HS-27A (cell line): ENCODE measurements at places on chromosomes 11 and 22.

DNA sequence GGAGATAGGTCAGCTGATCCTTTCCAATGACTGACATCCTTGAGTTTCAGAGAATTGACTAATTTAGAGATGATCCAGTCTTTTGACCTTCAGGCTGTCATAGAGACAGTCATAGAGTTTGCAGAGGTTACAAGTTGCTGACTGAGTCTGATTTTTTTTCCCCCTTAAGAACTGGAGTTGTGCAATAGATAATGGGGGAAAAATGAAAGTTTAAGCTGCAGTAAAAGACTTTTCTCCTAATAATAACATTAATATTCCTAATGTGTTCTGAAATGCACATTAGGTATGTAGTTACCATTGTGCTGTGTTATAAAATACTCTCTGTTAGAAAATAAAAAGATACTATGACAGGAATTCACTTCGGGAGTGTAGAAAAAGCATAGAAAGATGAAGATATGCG, 876.9 kb upstream of the RAG2 start:
- no peak for DNase-seq

GRCh38 chr22:44224166-44224565, 43.4 kb downstream of the PARVG start:
- DNase-seq: no peak

DNA sequence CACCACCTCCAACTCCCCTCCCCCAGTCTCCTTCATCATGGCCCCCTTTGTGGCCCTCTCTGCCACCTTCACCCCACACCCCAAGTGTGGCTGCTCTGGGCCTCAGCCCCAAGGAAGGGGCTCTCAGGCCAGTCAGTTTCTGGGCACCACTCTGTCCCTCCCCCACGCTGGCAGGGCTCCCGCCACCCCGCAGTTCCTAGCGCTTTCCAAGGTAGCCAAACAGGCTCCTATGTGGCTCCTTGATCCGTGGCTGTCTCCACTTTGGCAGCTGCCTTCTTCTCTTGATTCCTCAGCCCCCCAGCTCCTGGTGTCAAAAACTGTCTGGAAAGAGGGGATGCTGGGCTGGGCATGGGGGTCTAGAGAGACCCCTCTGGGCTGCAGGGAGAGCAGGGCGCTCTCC, 10.4 kb upstream of the CACNA1I start:
- no peak for DNase-seq

GRCh38 chr22:22773979-22774604, 113.5 kb upstream of the IGLL5 start:
- DNase-seq: no peak

DNA sequence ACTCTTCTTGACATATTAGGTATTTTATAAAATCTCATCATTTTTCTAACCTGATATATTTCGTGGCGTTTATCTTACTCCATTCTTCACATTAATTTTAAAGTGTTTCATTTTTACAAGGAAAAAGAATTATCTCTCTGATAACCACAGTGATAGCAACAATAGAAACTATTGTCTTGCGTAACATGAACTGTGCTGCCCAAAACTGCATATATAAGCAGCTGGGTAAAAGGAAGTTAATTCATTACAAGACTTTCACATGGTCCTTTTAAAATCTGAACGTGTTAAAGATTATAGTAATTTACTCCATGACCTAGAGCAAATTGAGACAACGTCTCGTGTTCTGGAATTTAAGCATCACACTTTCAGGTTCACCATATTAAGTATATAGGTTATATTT, 210.4 kb upstream of the GRIA4 start:
- DNase-seq: no peak

DNA sequence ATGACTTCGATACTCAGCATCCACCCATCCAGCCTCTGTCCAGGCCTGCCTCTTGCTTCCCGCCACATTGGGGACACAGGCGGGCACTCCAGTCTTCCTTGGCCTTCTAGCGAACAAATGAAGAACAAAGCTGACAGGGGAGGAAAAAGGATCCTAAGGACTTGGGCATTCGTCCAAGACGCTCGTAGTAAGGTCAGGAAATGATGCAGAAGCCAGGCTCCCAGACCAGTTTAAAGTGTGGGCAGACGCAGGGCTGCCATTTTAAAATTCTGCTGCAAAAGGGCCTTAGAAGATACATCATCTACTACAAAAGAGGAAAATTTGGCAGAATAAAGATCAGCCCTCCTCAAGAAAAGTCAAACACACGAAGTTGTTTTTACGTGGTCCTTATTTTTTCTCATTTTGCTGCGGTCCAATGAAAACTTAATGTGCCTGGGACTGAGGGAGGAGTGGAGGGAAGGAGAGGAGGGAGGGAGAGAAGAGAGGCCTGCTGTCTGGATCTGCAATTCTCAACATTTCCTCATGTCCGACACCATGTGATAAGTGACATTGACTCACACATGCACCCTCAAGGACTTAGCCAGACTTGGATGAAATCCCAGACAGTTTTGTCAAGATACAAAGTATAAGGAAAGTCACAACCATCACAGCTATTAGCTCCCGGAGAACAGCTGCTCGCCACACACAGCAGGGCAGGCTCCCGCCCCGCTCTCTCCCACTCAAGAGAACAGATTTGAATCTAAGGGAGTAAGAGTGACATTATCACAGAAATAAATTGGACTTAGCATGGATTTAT, 5.7 kb downstream of the DNAL4 start:
- DNase-seq: no peak

DNA sequence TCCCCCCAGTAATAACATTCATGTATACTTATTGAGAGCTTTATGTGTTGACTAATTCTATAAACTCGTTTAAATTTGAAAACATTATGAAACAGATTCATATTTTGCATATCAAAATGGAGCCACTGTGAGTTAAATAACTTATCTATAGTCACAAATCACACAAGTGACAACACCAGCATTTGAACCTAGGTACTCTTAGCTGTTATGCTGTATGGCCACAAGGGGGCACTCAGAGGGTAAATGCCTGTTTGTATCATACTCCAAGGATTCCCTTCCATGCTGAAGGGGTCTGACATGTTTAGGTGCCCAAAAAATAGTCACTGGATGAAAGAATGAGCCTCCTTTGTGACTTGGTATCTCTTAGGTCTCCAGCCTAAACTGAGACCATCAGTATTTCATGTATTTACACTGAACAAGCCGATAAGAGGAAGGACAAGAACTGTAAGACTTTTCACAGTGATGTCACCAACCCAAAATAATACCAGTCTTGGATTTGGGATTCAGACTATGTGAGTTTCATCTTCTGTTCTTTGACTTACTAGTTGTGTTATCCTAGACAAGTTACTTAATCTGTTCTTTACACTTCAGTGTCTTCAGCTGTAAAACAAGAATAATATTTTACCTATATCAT, 12.2 kb upstream of the OR52D1 start:
- DNase-seq: peak; percentile 20

DNA sequence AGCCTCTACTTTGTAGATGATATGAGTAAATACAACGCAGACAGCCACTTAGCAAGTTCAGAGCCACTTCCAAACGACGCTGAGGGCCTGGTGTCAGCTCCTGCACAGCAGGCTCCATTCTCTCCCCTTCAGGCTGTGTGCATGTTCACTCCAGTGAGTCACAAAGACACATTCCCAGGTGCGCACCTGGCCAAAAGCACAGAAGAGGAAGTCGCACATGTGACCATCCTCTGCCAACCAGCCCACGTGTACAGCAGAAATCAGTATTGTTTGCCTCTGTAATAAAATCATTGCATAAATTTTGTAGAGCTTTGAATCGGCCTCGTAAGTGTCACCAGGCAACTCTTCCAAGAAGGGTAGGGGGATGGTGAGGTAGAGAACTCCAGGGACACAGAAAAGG, 19.5 kb upstream of the TPH1 start:
- no peak for DNase-seq

GRCh38 chr11:94630221-94630620, 63.1 kb downstream of the PIWIL4 start:
- DNase-seq: no peak

DNA sequence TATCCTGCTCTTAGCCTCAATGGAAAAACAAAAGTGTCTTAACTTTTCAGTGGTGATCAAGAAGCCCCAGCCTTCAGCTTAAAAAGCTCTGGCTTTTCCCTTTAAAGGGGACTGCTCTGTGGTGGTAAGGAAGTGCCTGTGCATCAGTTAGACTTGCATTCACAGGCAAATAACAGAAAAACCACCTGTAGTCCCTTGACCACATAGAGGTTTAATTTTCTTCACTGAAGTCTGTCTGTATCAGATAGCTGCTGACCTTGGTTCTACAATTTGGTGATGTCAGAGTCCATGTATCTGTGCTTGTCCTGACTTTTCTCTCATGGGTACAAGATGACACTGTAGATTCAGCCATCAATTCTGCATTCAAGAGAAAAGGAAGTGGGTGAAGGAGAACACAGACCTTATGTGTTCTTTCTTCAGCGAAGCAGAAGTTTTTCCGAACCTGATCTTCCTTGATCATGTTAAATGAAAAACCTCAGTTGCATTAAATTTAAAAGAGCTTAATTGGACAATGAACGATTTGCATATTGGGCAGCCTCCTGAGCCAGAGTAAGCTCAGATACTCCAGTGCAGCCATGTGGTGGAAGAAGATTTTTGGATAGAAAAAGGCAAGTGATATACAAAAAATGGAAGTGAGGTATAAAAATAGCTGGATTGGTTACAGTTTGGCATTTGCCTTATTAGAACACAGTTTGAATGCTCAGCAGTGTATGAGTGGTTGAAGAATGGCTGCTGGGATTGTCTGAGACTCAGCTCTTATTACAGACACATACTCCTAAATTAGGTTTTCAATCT, 43.2 kb upstream of the RDX start:
- DNase-seq: no peak

GRCh38 chr22:27699383-27700019, 102.1 kb downstream of the MN1 start:
- no peak for DNase-seq

DNA sequence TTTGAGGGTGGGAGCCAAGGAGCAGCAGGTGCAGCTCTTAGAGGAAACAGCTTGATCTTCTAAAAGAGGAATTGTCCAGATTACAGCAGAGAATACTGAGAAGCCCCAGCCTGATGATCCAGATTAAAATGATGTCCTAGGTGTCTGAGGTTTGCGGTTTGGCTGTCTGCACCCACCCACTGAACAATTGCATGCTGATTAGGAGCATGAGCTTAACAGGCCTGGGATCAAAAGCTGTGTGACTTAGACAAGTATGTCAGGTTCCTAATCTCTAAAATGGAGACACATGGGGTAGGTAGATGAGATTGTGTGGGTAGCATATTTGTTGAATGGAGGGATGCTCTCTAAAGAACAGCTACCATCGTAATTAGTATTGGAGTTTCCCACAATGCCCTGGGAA, 166.8 kb upstream of the SEZ6L start:
- no peak for DNase-seq

DNA sequence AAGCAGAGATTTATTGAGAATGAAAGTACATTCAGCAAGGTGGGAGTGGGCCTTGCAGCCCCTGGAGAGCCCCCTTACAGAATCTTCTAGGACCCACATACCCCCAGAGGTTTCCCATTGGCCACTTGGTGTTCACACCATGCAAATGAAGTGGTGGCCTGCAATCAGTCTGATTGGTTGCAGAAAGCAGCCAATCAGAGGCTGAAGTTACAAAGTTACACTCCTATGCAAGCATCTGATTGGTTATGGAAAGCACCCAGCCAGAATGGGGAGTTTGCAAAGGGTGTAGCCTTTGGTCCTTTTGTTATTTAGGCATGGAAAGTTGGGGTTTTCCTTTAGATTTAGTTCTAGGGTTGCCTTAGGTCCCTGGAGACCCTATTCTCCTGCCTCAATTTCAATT, 34.9 kb downstream of the UVRAG start:
- DNase-seq: no peak

DNA sequence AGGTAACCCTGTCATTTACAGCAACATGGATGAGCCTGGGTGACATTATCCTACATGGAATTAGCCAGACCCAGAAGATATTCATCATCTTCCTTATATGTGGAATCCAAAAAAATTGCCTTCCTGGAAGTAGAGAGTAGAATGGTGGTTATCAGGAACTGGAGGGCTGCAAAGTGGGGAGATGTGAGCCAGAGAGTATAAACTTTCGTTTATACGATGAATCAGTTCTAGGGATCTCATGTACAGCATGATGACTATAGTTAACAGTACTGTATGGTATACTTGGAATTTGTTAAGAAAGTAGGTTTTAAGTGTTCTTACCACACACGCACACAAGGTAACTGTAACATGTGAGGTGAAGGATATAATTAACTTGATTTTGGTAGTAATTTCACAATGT, 79.1 kb downstream of the TBC1D22A start:
- DNase-seq: no peak

- DNase-seq: no peak
These were observed 20.6 kb upstream of the YWHAH start for GRCh38 chr22:31923747-31924146.

- no peak for DNase-seq
These were observed 62.7 kb upstream of the FIBIN start for GRCh38 chr11:26931248-26931631.

GRCh38 chr11:102499151-102499550, 31.4 kb downstream of the MMP7 start:
- DNase-seq: no peak

- no peak for DNase-seq
These were observed 13.7 kb downstream of the CYP2D6 start for GRCh38 chr22:42116848-42117424.

DNA sequence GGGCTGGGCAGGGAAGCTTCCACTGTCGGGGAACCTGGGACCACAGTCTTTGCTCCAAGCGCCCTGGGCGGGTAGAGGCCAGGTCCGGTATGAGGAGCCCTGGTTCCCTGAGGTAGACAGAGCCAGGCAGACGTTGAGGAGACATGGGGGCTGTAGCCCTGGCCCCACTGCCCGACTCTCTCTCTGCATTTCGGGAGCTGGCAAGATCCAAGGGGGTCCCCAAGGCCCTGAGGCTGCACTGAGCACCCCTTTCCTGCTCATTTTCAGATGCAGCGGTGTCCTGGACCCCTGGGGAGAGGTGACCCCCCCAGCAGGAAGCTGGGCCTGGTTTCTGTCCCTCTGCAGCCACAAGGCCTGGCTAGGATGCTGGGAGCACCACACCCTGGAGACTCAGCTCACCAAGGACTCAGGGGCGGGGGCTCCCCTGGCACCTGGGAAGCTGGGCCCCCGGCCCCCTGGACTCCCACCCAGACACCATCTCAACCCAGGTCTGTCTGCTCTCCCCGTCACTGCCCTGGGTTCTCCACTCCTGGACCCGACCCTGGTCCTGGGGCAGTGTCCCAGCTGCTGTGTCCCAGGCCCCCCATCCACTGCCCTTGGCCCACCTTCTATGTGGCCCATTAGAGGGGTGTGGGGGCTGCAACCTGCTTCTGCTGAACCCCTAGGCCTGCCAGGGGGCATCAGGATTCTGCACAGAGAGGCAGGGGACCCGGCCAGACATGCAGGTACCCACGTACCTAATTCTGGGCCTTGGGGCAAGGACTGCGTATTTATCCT, 15.0 kb upstream of the MUC6 start:
- no peak for DNase-seq
